T-helper 2 cell treated with Interferon-gamma antibody and Interleukin-4, amounts not matched to agents 5 μg/mL and 100 μg/mL, for 36 hours (primary cell): ENCODE measurements at places on chromosomes 3 and 15.

DNA sequence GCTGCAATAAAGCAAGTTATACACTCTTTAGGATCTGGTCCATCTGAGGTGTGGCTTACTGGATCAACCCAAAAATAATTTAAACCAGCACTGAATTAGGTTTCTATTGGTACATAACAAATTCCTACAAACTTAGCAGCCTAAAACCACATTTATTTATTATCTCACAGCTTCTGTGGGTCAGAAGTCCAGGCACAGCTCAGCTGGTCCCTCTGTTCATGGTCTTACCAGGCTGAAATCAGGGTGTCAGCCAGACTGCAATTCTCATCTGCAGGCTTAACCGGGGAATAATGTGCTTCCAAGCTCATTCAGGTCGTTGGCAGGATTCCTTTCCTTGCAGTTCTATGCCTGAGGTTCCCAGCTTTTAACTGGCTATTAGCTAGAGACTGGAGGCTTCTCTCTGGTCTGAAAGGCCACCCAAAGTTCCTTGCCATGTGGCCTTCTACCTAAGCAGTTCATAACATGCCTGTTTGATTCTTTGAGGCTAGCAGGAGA, 477.4 kb upstream of the WNT5A start:
- DNase-seq: no peak

GRCh38 chr3:49998326-49998725, 58.4 kb downstream of the RBM6 start:
- DNase-seq: no peak

GRCh38 chr15:78630886-78631633, 9.9 kb downstream of the CHRNB4 start:
- DNase-seq: no peak

DNA sequence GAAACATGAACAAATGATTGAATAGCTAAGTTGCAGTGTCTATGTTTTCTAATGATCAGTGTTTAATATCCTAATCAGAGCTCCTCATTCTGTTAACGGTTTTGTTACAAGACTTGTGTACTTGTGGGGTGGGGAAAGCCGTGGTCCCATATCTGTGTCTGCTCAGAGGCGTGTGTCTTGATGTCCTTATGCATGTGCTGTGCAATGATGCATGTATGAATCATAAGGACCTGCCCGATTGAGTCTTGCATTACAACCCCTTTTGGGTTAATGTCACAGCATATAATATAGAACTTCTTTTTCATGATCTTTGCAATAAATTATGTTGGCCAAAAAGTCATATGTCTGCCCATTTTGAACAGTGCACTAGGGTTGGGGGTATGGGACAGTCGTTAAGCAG, 233.4 kb downstream of the ITPR1 start:
- DNase-seq: no peak

- no peak for DNase-seq
These were observed 32.2 kb downstream of the BDH1 start for GRCh38 chr3:197523526-197523925.

GRCh38 chr3:190577225-190577624, 63.3 kb downstream of the IL1RAP start:
- peak; percentile 55 for DNase-seq

DNA sequence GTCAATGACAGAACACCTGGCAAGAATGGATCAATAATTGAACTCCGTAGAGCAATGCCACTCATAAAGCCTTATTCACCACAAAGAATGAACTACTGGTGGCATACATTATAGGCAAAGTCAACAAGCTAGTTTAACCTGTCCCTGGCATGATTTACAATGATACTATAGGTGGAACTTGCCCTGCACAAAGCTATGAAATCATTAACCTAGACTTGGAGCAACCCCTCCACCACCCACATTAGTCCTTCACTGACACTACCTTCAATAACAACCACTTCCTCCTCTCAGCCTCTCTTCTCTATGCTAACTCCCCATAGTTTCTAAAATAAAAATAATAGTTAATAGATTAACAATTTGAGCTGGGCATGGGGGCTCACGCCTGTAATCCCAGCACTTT, 54.4 kb downstream of the ACAP2 start:
- no peak for DNase-seq

DNA sequence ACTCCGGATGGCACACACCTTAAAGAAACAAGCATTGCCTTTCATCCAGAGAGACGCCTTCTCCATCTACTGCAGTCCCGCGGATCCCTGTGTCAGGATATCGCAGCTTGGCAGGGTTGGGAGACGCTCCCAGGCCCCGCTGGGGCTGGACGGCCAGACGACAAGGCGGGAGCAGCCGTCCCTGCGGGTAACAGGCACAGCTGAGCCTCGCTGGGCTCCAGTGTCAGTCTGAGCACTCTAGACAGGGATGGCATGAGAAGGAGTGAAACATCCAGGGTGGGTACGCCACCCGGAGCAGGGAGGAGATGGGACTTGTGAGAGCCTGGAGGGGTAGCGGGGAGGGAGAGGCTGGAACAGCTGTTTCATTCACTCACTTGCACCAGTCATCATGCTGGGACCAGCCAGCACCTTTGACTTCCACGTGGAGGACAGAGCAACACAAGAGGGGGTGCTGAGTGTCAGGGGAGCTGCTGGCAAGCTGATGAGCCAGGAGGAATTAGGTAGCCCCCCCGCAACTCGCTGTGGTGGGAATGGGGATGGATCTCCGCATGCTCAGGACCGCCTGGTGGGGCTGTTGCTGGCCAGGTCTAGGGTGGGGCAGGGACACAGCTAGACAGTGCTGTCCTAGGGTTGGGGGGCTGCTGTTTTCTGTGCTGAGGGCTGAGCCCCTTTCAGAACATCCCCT, 31.6 kb upstream of the SNRPA1 start:
- no peak for DNase-seq

- DNase-seq: no peak
These were observed 115.4 kb upstream of the ROPN1 start for GRCh38 chr3:124107104-124107890.

DNA sequence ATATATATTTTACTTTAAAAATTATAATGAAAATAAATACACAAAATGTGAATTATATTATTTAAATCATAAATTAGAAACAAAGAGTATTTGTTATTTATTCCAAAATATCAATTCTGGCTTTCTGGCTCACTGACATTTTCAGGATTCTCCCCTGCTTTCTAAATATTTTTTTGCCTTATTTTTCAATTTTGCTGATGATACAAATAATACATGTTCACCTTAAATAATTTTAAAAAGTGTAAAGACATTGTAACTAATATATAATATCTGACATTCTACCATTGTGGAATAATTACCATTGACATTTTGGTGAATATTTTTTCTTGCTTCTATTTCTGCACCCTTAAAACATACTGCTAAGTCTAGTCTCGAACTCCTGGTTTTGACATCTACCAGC, 325.9 kb upstream of the CBLB start:
- DNase-seq: no peak

GRCh38 chr3:127180859-127181258, 12.1 kb upstream of the PRR23E start:
- DNase-seq: no peak

- DNase-seq: no peak
These were observed 91.4 kb downstream of the CTNNB1 start for GRCh38 chr3:41290736-41291135.

GRCh38 chr15:53126144-53126543, 336.0 kb upstream of the ONECUT1 start:
- no peak for DNase-seq

- DNase-seq: no peak
These were observed 83.9 kb upstream of the PLXND1 start for GRCh38 chr3:129690406-129690805.

GRCh38 chr15:38652998-38653397, 88.4 kb upstream of the RASGRP1 start:
- DNase-seq: peak; percentile 77

DNA sequence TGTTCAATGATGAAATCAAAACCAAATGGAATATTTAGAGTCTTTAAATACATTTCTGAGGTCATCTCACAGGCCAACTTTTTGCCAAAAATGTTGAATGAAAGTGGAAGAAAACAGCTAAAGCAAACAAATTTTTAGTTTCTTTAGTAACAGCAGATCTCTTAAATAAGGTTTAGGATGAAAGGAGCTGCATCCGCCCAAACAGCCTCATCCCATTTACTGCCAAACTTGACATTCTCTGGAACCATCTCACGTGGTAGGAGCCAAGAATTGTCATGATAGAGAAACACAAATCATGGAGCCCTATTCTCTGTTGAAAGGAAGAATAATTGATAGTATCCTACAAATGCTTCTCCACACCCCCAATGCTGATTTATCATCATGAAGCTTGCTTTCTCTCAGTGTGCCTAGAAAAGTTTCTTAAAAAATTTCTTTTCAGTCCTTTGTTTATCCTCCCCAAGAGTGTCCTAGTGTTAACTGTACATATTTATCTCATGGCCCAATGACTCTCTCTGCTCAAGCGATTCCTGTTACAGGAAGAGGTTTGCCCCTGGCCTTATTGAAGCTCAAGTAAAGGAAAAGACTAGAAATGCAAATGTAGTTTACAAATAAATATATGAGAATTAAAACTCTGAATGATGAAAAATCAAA, 23.4 kb downstream of the SLC9A9 start:
- DNase-seq: no peak

- no peak for DNase-seq
These were observed 198.9 kb upstream of the CBLB start for GRCh38 chr3:106067711-106068110.

GRCh38 chr3:169663951-169664820, 674 bp upstream of the MECOM start:
- DNase-seq: no peak

- DNase-seq: no peak
These were observed 672 bp downstream of the NEDD4 start for GRCh38 chr15:55992769-55993110.

GRCh38 chr3:56930706-56931105, 129.0 kb upstream of the ARHGEF3 start:
- DNase-seq: peak; percentile 34

GRCh38 chr3:111787556-111788463, 71.3 kb upstream of the PHLDB2 start:
- no peak for DNase-seq

DNA sequence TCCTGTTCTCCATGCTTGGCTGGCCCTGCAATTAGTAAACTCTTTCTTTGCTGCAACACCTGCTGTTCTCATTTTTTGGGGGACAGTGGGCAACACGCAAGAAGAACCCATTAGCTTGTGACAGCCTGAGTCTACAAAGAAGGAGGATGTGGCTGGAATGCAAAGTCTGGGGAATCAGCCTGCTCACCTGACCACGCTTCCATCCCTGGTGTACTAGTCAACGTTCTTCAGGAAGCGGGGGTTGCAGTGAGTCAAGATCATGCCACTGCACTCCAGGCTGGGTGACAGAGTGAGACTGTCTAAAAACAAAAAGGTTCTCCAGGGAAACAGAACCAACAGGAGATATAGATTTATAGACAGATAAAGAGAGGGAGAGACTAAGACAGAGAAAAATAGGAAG, 27.7 kb upstream of the KBTBD12 start:
- DNase-seq: no peak

- DNase-seq: no peak
These were observed 49.4 kb upstream of the SYNPR start for GRCh38 chr3:63228677-63229076.

DNA sequence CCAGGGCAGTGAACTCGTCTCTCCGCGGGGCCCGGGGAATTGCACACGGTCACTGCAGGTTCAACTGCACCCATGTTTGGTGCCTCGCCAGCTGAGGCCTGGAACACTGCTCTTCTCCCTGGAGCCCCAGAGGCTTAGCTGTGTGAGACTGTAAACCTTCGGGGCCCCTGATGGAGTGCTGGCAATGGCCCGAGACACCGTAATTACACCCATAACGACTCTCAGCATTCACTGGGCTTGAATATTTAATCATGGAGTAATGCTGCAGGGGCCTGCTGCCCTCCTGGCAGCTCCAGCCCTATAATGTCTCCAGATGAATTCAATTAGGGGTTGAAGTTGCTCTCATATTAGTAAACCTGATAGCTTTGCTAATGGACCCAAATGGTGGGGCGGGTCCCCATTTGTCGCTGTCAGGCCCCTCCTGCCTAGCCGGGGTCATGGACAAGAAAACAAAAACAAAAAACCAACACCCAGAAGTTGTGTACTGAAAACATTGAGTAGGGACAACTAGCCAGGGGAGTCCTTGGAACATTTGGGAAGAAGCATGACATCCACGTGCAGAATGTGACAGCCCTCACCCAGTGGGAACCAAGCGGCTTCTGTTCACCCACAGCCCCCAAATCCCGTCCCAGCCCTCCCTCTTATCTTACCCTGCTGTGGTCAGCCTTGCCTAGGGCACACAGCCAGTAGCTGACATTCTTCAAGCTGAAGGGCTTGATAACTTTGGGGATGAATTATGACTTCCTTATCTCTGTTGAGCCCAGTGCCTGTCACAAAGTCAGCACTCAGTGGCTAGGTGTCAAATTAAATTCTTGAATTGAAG, 74.3 kb upstream of the SCN5A start:
- DNase-seq: no peak

GRCh38 chr3:183266454-183266853, 13.4 kb downstream of the B3GNT5 start:
- DNase-seq: peak; percentile 59

DNA sequence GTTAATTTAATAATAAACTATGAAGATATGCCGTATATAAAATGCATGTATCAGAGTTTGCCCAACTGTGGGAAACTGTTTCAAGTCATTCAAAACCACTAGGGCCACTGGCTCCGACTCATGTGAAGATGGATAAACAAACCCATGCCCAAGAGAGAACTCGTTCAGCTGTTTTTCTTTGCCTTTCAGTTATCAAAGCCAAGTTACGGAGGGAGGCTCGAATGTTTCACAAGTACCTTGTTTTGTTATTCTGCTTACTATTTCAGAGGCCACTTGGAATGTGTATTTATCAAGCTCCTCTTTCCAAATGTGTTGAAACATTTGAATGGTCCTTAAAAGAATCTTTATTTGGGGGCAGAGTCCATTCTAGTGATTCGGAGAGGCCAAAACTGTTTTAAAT, 82.1 kb downstream of the DUT start:
- DNase-seq: no peak

DNA sequence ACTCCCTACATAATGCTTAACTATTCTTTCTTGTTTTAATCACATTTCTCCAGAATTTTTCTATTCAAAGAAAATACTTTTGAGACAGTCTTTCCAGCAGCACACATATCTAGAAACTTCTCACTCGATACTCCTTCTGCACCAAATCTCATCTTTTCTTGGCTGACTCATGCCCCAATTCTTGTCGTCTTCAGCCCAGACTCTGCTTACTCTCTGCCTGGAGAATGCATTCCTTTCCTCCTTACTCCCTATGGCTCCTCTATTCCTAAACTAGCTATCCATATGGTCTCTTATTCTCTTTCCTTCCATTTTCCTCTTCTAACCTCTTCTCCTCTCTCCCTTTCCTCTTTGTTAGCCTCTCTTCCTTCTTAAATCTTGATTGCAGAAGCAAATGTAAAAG, 158.7 kb downstream of the GBE1 start:
- DNase-seq: no peak

DNA sequence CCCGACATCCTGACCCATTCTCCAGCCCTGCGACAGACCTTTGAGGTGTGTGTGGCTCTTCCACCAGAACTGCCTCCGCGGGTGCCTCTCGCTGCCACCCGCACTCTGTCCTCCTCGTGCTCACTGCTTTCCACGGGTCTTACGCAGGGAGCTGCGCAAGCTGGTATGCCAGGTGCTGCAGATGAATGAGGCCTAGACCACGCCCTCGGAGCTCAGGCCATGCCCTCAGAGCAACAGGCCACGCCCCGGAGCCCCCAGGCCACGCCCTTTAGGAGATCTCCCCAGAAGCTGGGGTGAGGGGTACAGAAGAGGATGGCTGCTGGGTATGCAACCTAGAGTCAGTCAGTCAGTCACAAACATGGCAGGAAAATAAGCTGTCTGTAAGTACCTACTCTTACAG, 300.3 kb downstream of the GABRG3 start:
- DNase-seq: no peak

- DNase-seq: no peak
These were observed 310.4 kb downstream of the ERC2 start for GRCh38 chr3:56157693-56158362.

GRCh38 chr15:48792408-48792807, 18.5 kb downstream of the CEP152 start:
- DNase-seq: no peak
